Posterior cingulate gyrus (tissue), 11 donors: ENCODE measurements at places on chromosomes 3 and 15.
A peak's percentile ranks its signal among the peaks of the same experiment; 100 is the strongest.

GRCh38 chr3:140434261-140434905 is 243.5 kb upstream of the TRIM42 start:
- DNase-seq: no peak

- no peak for DNase-seq
Measured at GRCh38 chr3:95356764-95357501, 1294.1 kb downstream of the NSUN3 start.

DNA sequence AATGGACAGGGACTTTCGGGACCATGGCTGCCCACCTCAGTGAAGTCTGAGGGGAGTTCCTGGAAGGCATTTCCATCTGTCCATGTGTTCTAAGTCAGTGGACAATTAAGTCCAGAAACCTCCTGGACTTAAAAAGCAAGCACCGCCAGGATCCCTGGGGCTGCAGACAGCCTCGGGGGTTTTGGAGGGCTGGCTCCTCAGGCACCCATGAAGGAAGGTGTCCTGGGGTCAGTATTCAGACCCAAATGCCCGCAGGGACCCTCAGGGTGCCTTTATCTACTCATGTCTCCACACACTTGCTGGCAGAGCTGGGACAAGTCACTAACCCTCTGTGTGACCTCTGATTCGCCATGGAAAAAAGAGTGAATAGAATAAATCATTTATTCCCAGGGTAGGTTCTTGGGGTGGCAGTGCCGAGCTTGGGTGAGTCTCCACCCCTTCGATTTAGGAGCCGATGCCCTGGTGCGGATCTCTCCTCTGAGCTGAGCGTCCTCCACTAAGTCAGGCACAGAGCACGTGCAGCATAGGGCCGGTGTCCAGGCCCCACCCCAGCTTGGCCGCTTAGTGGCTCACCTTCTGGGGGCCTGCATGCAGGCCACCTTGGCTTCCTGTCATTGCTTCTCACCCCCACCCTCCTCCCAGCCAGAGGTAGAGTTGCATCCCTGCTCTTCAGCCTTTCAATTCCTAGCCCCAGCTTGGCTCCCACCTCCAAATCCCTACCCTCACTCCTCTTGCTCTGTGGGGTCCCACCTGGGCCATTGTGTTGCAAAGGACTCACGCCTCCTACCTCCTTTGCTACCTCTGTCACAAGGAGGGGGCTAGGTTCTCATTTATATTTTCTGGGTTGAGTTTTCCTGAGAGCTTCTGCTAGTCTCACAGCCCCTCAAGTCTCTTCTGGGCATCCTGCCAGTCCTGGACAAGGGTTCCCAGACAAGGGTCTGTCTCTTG is 19.9 kb downstream of the SLC6A6 start:
- DNase-seq: no peak

DNA sequence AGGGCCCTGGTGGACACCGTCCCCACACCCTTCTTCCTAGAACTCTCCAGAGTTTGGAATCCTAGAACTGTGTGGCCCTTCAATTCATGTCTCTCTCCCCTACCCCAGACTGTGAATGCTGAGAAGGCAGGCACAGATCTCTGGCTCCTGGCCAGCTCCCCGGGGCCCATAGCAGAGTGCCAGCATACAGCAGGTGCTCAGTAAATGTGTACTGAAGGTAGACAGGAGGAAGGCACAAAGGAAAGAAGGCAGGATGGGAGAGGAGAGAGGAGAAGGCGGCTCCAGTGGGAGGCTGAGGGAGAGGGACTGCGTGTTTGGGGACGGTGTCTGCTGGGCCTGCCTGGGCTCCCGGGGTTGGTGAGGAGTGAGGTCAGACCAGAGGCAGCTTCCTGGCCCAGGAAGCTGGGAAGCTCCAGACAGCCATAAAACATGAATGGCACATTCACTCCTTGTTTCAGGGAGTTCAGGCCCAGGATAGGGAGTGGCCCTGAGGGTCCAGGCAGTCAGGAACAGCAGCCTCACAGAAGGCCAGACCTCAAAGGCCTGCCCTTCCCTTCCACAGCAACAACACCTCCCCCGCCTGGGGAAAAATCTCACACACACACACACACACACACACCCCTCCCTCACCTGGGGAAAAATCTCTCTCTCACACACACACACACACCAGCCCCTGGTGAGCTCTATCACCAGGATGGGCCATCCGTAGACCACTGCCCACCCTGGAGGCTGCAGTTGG is 137.1 kb upstream of the PRR20G start:
- DNase-seq: peak; percentile 73
